Stromal cell of bone marrow (primary cell): ENCODE measurements at places on chromosomes 4 and X.

DNA sequence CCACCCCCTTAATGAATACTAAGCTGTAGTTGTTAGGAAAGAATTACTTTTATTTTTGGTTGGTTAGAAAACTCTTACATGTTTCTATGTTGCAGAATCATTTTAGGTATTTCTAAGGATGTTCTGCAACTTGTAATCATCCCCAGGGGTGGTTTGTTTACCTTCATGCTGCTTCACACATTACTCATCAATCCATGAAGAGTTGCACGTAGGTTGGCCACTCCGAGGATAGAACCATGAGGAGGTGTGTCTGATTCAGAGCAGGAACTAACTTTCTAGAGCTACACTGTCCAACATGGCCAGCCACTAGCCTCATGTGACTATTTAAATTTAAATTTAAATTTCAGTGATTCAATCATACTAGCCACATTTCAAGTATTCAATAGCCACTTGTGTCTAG, 127.2 kb upstream of the FRMPD4 start:
- DNase-seq = no peak

- DNase-seq = no peak
Observed at GRCh38 chr4:26048950-26049349, 134.9 kb downstream of the SMIM20 start.

DNA sequence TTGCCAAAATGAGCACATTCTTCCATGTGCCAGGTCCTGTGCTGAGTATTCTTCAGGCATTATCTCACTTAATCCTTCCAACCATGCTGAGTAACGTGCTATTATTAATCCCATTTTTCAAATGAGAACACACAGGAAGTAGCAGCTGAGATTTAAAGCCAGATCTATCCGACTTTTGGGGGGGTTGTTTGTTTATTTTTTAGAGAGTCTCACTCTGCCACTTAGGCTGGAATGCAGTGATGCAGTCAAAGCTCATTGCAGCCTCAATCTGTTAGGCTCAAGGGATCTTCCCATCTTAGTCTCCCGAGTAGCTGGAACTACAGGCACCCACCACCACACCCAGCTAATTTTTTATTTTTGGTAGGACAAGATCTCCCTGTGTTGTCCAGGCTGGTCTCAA, 55.5 kb upstream of the TRIM2 start:
- DNase-seq = no peak

DNA sequence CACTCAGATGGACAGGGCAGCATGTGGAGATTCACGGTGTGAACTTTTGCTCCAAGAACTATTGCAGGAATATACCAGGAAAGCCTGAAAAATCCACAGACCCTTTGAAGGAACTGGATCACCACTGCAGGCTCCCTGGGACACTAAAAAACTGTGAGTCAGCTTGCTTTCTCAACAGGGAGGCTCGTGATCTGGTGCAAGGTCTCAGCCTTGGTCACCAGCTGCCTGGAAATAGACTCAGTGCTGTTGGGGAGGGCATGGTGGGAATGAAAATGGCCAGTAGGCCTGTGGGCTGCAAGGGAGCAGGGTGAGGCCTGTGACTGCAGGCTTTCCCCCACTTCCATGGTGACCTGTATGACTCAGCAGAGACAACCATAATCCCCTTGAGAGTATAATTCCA, 426.4 kb upstream of the RPS6KA3 start:
- peak; percentile 75 for DNase-seq

DNA sequence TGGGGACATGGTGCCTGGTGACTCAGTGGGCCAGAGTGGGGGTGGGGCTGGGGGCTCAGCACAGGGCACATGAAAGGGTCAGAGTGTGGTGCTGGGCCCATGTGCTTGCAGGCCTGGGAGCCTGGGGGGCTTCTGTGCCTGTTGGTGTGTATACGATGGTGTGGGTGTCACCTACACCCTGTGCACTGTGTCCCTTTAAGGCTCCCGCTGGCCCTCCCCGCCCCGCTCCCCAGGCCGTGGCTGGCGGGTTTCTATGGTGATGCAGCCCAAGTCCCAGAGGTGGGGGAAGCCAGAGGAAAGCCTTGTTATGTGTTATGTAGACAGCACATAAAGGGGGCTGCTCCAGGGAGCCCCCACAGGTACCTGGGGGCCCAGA, 5.5 kb downstream of the L1CAM start:
- DNase-seq = no peak

- DNase-seq = no peak
Observed at GRCh38 chr4:156313497-156313896, 359.8 kb upstream of the CTSO start.

GRCh38 chr4:22884157-22884556, 191.4 kb downstream of the GBA3 start:
- no peak for DNase-seq
